ENCODE measurements at places on chromosomes 1 and 21.

- DNase-seq = no peak
Measured at GRCh38 chr1:226593541-226593940, 45.0 kb downstream of the STUM start.

- no peak for DNase-seq
Measured at GRCh38 chr21:41901099-41901498, 22.0 kb upstream of the PRDM15 start.

DNA sequence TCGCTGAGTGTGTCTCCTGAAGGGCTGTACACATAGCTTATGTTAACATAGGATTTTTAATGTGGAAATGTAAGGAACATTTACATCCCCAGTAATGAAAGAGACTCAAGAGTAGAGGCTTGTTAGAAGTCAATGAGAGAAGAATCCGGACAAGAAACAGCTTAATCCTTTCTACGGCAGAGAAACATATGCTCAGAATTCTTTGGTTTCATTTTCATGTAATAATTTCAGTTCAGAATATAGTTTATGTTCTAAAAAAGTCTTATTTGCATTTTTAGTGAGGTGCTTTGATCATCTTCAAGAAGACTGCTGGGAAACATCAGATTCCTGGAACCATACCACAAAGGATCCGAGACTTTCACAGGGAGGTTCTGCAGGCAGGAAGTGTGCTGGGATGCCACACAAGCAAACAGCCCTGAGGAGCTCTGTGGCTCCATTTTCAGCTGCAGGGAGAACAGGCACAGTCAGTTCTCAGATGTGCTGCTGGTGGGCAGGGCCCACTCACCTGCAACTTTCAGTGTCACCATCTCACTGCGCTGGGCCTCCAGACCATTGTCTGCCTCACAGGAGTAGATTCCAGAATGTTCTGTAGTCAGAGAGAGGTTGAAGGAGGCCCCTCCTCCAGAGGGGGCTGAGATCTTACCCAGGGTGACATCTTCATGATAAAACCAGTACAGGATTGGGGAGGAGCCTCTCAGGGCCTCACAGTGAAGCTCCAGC lies 28.4 kb downstream of the FCRL5 start:
- no peak for DNase-seq

- no peak for DNase-seq
Measured at GRCh38 chr1:185646202-185646683, 87.9 kb upstream of the HMCN1 start.

DNA sequence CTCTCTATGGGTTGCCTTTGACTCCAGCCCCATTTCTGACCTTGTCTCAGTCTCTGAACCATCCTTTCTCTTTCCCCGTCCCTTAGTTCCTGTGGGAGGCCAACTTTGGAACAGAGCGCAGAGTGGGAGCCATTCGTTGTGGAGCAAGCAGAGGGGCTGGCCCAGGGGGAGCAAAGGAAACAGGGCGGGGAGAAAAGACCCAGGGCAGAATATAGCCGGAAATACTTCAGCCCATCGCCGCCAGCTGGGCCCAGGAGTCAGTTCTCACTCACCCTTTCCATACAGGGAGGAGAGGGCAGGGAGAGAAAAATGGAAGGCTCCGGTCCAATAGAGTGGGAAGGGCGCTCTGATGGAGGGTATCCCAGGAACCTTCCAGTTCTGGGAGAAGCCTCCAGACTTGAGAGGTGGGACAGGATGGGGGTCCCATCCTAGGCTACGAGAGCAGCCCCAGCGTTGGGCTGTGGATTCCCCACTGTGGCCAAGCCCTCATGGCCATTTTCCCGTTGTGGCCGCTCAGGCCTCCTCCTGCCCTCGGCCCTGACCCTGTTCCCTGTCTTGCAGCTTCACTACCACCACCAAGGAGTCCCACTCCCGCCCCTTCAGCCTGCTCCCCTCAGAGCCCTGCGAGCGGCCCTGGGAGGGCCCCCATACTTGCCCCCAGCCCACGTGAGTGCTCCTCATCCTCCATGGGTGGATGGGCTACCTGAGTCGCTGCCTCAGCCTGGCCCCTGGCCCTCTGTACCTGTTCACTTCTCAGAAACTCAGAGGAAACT lies 10.9 kb downstream of the PEAR1 start:
- DNase-seq = no peak

GRCh38 chr1:188463919-188464318 lies 1635.2 kb downstream of the PLA2G4A start:
- no peak for DNase-seq

GRCh38 chr1:192958871-192959270 lies 100.3 kb downstream of the UCHL5 start:
- DNase-seq = no peak
